ENCODE measurements at places on chromosomes 11 and 22.

GRCh38 chr11:128574576-128575011 lies 12.8 kb downstream of the ETS1 start:
- no peak for DNase-seq

DNA sequence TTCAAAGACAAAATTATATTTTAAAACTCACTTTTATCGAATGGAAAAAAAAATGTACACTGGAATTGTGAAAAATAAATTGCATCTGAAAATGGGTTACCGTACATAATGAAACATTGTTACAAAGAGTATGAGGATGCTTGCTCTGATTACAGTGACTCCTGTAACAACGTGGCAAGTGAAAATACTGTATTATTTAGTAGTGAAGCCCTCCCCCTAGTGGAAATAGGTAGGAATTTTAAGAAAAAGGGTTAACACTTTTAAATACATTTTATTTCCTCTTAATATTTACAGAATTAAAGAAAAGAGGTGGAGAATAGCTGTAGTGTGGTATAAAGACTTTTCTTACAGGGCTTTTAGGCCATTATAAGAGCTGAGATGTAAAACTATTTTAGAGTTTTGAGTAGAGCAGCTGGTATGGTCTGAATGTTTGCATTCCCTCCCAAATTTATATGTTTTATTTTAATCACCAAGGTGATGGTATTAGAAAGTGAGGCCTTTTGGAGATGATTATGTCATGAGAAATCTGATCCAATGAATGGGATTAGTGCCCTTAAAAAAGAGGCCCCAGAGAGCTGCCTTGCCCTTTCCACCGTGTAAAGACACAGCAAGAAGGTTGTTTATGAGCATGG lies 25.2 kb downstream of the FAM76B start:
- DNase-seq: no peak

GRCh38 chr11:89667001-89667400 lies 43.1 kb upstream of the TRIM77 start:
- no peak for DNase-seq

GRCh38 chr11:61151545-61152252 lies 9.5 kb downstream of the VPS37C start:
- no peak for DNase-seq

- no peak for DNase-seq
Observed at GRCh38 chr11:119782739-119783072, 53.7 kb upstream of the NECTIN1 start.

- DNase-seq: no peak
Observed at GRCh38 chr11:444396-445144, 2.8 kb upstream of the ANO9 start.

GRCh38 chr11:77038029-77038824 lies 4.0 kb downstream of the B3GNT6 start:
- DNase-seq: no peak

GRCh38 chr11:130804306-130805076 lies 111.8 kb downstream of the SNX19 start:
- DNase-seq: no peak

DNA sequence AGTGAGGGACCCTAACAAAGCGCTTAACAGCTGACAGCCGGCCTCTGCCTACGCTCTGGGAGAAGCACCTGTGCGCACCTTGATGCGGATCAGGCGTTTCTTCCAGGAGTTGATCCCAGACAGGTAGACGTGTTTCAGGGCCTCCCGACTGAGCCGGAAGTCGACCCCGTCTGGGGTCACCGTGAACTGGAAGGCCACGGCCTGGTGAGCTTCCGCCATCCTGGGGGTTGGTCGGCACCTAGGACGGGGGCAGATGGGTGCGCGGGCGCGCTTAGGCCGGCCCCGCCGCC lies 585 bp downstream of the CPT1B start:
- no peak for DNase-seq

GRCh38 chr22:26450453-26451185 lies 21.6 kb downstream of the ASPHD2 start:
- no peak for DNase-seq

DNA sequence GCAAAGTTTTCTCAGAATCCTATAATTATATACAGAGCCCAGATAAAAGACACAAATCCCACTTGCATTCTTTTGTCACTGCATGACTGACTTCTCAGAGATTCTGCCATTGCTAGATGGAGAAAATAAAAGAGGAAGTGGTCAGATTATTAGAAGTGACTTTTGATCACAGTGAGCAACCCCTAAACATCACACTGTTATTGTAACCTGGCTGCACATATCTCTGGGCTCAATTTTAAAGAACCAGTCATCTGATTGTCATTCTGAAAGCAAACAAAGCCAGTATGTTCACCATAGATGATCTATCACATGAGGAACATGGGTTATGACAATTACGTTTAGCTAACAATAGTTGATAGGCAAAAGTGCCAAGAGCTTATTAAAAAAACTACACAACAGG lies 47.8 kb downstream of the COPB1 start:
- DNase-seq: no peak

- peak; percentile 72 for DNase-seq
Observed at GRCh38 chr22:39317084-39317774, 2.2 kb downstream of the RPL3 start.

DNA sequence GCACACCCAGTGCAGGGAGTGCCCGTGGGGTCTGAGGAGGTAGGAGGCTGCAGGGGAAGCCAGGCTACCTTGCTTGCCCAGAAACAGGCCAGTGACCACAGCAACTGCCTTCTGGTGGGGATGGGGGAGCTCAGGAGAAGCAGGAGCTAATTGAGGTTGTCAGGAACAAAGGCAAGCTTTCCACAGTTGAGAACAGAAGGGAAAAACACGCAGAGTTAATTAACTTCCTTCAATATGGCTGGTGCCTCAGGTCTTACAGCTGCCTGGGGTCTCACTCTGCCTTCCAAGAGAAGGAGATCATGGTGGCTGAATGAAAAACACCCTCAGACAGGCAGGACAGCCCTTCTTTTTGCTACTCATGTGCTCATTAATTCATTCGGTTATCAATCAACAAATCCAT lies 127.9 kb upstream of the SYT13 start:
- DNase-seq: no peak

- no peak for DNase-seq
Observed at GRCh38 chr11:24238771-24239645, 257.8 kb upstream of the LUZP2 start.

- peak; percentile 18 for DNase-seq
Observed at GRCh38 chr22:48754611-48755058, 1073.0 kb downstream of the BRD1 start.

Data from activated CD8-positive, alpha-beta memory T cell treated with anti-CD3 and anti-CD28 coated beads, Interleukin-2, amount 50 U/mL, for 48 hours (primary cell).